NCI-H1417 treated with DMSO at 0.1 percent for 48 hours (cell line): ENCODE measurements at places on chromosomes 6 and 20.

- peak; percentile 19 for DNase-seq
These were observed 658.8 kb downstream of the PTPRT start for GRCh38 chr20:42530855-42531448.

GRCh38 chr6:138569970-138570724 is 70.9 kb upstream of the NHSL1 start:
- DNase-seq: no peak

DNA sequence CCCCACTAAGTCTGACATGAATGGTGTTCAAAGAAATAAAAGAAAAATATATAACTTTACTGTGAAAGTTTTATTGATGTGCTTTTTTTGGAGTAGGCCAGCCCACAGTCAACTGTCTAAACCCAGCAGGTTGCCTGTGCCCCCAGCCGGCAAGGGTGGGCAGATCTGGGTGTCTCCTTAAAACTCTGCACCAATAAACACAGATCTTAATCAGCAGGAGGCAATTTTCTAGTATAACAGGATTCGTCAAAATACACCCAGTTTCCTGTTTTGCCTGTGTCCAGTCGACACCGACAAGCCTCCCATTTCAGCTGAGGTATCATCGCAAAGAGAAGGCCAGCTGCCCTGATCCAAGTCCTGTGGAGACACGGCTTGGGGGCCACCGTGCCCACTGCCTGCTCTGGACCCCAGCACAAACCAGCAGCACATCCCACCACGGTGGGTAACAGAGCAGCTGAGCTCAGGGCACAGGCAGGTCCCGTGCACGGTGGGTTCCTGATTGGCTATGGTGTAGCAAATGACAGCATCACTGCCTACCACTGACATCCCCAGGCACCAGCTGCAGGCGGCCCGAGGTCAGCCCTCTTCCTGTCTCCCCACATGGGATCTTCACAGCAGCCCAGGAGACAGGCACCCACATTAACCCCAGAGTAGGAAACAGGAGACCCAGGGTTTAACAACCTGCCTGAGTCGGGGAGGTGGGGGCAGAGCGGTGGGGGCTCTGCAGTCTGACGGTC is 15.7 kb downstream of the BMP7 start:
- DNase-seq: no peak

DNA sequence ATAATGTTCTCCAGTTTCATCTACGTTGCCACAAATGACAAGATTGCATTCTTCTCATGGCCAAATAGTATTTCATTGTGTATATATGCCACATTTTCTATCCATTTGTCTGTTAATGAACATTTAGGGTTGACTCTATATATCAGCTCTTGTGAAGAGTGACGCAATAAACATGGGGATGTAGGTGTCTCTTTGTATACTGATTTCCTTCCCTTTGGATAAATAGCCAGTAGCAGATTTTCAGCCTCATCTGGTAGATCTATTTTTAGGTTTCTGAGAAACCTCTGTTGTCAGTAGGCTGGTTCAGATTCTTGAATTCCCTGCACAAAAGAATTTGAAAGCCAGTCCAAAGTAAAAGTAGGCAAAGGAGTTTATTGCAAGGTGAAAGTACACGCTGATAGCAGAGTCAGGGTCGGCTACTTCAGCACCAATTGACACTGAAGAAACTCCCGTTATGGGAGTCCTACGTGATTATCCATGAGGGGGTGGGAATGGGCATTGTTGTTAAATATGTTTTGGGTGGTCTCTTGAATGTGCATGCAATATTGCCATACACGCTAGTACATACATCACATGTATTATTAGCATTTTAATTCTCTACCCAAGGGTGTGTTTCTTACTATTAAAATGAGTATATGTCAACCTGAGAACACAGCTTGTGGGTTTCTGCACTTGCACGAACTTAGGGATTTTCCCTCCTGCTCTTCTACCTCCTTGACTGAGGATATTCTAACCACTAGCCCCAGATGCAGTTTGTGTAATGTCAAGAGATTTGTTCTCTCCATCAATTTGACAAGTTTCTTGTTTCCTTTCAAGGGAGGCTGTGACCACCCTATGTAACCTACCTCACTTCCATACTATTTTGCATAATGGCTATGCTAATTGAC is 14.4 kb upstream of the SLC17A2 start:
- no peak for DNase-seq

DNA sequence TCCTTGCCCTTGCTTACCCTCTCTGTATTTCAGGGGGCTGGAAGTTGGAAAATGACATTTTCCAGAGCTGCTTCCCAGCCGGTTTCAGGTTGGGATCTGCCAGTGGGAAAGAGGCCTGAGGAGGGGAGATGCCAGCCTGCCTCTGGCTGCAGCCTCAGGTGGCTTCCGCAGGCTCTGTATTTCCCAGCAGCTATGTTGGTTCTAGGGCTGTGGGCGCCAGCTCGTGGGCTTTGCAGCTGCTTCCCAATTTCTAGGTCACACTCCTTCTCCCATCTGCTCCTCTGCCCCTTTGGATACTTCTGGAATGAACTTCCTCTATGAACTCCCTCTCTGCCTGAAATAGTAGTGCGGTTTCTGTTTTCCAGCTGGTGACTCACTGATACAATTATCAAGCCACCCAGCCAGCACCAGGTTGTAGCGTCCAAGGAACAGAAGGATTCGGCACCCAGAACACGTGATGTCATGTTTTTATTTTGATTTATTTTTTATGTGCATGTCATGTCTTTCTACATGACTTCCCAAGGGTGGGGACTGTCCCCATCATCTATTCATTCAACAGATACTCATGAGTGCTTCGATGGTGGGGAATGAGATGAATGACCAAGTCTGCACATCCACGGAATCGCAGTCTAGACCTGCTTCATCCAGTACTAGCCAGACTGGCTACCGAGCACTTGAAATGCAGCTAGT is 38.0 kb downstream of the TGM2 start:
- no peak for DNase-seq

DNA sequence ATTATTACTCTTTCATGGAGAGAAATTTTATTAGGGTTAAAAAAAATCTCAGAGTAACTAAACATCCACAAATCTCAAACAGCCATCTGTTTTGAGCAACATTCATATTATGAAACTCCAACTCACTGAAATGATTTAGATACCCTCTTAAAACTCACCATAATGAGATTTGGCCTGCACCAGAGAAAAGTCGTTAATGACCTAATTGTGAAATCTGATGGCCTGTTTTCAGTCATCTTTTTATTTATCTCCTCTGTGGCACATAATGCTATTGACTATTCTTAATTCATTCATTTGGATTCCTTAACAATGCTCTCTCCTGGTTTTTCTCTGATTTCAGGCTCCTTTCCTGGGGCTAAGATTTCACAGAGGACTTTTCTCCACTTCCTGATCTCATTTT is 192.7 kb downstream of the RNF144B start:
- no peak for DNase-seq

- DNase-seq: no peak
These were observed 10.6 kb downstream of the BRPF3 start for GRCh38 chr6:36207155-36207554.

DNA sequence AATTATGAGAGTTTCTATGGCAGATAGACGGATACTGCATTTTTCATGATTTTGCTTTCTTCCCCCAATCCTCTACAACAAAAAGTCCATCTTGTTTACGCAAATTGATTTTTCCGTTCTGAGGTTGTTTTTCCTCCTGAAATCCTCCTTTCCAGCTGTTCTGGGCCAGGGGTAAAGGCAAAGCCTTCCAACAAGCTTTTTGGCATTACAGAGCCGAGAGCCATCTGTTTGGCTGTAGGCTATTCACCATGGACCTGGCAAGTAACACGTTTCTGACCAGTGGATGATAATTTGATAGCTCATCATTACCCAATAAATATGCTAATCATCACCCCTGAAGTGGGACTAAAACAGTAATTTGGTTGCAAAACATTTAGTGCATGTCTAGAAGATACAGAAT is 226.5 kb downstream of the CBLN4 start:
- no peak for DNase-seq
